GM12878 (cell line): ENCODE measurements at places on chromosomes 11 and 22.

DNA sequence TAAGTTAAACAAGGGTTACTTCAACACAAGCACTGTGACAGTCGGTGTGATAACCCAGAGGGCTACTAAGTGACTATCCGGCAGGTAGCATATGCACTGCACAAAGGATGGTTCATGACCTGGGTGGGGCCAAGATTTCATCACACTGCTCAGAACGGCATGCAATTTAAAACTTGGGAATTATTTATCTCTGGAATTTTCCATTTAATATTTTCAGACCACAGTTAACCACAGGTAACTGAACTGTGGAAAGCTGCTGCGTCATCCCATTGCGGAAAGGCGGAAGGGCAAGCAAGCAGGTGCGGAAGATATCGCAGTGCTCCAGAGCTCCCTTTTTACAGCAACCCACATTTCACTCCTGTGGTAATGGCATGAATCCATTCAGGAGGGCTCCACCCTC is 540.8 kb downstream of the INSC start:
- no peak for DNase-seq

DNA sequence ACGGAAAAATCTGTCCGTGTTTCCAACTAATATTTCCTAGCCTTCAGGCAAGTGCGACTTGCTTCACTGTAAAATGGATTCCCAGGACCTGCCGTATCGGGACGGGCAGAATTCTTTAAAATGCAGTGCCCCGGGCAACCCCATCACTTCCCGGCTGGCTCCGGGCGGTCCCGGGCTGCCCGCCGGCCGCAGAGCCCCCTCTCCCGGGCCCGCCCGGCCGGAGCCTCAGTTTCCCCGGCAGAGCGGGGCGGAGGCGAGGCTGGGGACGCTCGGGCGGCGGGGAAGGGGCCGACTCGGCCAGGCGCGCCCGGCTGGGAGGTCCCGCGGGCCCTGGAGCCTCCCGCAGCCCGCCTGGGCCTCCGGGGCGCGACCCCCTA is 84.2 kb upstream of the WNT7B start:
- no peak for DNase-seq

DNA sequence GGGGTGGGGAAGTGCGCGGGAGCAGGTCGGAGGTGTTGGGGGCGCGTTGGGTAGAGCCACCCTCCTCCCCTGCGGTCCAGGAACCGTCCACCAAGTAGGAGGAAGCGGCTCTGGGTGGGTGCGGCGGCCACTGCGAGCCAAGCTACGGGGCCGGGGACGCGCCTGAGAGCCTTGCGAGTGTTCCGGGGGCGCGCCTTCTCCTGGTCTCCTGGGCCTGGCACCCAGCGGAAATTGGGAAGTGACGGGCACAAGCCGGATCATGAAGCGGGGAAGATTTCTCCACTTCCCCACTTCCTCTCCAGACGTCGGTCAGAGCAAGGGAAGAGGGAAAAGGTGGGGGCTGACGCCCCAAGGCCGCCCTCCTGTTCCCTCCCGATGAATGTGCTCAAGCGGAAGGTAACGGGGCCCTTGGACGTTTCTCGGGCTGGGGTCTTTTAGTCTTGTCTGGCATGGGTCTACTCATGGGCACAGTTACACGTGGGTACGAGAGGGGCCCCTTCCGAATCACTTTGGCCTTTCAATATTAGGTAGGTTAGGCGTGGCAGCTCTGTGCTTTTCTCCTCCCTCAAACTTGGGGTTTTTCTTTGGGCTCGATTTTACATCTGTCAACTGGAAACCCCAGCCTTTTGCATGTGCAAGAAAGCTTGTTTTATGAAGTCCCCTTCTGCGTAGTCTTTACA is 865 bp downstream of the RBM14 start:
- DNase-seq, result no peak

DNA sequence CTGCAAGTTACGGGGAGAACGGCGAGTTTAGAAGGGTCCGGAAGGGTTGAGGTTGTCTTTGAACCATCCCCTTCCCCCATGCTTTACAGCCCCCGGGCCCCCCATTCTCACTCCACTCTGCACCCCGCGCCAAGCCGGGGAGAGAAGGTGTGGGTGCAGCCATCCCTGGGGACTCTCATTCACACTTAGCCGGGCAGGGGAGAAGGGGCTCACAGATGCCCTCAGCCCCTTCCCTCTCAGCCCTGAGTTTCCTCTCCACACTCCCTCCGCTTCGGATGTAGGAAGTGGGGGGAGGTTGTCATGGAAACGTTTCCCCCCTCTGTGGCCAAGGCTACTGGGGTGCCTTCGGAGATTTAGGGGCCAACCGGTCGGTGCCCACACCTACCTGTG is 334 bp downstream of the CADM1 start:
- DNase-seq, result no peak

GRCh38 chr22:23833911-23834317 is 4.9 kb downstream of the DERL3 start:
- DNase-seq, result no peak

DNA sequence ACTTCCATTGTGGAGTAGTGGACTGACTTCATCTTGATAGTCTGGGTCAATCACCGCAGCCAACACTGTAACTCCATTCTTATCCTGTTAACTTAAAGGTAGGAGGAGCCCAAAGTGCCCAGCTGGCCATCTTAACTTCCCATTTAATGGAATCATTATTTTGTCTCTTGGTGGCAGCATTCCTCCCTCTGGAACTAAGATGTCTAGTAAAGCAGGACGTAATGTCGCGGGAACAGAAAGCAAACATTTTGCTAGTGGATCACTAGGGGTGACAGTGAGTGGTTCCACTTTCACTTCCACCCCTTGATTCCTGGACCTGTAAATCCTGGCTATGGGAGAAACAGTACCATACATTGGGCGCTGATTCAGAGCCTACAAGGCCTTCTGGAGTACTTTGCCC is 71.4 kb downstream of the GAB4 start:
- DNase-seq, result no peak

DNA sequence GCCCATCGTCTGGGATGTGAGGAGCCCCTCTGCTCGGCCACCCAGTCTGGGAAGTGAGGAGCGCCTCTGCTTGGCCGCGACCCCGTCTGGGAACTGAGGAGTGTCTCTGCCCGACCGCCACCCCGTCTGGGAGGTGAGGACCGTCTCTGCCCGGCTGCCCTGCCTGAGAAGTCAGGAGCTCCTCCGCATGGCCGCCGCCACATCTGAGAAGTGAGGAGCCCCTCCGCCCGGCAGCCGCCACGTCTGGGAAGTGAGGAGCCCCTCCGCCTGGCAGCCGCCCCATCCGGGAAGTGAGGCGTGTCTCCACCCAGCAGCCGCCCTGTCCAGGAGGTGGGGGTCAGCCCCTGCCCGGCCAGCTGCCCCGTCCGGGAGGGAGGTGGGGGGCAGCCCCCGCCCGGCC is 5.8 kb upstream of the OR5M8 start:
- no peak for DNase-seq
